ENCODE measurements at places on chromosomes 6 and 20.

- DNase-seq: no peak
Observed at GRCh38 chr20:14832630-14833029, 495.2 kb upstream of the FLRT3 start.

DNA sequence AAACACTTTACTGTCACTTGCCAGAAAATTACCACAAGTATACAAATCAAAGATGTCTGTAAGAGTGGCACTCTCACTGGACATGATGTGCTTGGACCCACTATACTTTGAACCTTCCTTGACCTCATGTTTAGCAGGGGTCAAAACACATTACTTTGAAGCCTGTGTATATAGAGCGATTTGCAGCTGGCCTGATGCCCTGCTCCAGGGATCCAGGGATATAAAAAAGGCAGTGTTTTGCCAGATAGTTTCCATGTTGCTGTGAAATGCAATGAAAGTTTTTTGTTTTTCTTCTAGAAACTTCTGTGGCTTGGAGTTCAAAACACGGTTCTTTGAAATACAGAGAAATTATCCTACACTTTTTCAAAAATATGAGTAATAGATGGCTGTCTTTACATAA, 165.7 kb downstream of the FOXC1 start:
- DNase-seq: no peak

- DNase-seq: no peak
Observed at GRCh38 chr6:145948878-145949613, 15.1 kb downstream of the SHPRH start.

- DNase-seq: no peak
Observed at GRCh38 chr6:33508935-33509926, 54.9 kb downstream of the ZBTB9 start.

DNA sequence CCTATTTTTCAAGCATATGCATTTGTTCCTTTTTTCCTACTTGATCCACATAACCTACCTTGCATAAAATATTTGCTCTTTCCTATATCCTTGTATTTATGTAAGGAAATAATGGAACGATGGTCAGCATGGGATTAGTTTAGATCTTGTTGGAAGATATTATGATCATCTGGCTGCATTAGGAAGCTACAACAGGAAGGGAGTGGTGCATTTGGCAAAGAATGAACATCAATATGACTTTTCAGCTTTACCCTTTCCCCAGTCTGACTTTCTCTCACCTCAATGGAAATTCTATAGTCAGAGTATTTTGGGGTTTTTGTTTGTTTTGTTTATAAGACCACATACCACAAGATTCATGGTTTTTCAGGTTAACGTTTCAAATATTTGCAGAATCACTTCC, 66.0 kb downstream of the HS3ST5 start:
- no peak for DNase-seq

- no peak for DNase-seq
Observed at GRCh38 chr20:3318226-3318884, 79.4 kb upstream of the SLC4A11 start.

- DNase-seq: no peak
Observed at GRCh38 chr6:138925806-138926205, 62.2 kb downstream of the REPS1 start.

GRCh38 chr6:135299256-135299655, 118.1 kb downstream of the MYB start:
- no peak for DNase-seq

DNA sequence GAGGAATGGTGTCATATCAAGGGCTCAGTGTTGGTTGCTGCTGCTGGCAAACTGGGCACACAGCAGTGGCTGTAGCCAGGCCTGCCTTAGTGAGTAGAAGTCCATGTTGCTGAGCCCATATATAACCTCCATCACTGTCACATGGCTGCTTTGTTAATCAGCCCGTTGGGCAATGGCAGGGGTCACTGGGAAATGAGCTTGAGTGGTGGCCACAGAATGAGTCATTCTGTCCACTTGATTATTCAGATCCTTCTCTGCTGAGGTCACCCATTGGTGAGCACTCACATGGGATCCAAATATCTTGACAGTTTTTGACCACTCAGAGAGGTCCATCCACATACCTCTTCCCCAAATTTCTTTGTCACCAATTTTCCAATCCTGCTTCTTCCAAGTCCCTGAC, 898.9 kb upstream of the EYS start:
- no peak for DNase-seq

GRCh38 chr6:26553635-26554446, 15.7 kb downstream of the HMGN4 start:
- no peak for DNase-seq

DNA sequence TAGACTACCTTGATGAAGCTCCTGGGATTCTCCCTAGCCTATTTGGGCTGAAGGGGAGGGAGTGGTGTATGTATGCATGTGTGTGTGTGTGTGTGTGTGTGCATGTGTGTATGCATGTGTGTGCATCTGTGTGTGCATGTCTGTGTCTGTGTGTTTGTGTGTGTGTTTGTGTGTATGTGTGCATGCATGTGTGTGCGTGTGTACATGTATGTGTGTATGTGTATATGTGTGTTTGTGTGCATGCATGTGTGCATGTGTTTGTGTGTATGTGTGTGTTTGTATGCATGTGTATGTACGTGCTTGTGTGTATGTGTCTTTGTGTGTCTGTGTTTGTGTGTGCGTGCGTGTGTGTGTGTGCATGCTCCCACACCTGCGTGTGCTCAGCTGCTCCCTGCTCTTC, 15.4 kb downstream of the FGD2 start:
- DNase-seq: no peak

DNA sequence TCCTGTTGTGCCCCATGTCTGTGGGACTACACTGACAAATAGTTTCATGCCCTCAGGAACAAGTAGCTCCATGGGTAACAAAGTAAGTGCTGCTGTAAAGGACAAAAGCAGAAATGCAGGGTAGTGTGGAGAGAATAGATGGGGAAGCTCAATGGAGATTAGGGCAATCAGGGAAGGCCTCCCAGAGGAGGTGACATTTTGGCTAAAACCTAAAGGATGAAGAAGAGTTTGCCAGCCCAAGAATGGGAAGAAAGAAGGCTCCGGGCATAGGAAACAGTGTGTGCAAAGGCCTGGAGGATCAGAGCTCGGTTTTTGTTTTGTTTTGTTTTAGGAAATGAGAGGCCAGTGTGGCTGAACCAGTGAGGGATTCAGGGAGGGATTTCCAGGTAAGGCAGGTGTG, 43.6 kb upstream of the FAM83D start:
- DNase-seq: no peak

DNA sequence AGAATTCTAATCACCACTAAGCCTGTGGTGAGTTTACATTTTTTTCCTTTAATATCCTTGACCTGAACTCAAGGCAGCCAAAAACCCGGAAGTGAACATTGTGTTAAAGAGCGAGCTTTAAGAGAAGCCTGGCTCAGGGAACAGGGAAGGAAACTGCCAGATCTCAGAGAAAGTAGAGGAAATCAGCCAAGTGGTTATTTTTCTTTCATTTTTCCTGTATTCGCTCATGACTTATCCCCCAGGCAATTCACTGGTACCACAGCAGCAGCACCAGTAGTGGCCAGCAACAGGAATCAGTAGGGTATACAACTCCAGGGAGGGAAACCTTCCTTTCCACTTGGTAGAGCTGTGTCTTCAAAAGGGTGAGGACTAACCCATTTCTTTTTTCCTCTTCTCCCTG, 89.6 kb upstream of the HMGCLL1 start:
- no peak for DNase-seq

DNA sequence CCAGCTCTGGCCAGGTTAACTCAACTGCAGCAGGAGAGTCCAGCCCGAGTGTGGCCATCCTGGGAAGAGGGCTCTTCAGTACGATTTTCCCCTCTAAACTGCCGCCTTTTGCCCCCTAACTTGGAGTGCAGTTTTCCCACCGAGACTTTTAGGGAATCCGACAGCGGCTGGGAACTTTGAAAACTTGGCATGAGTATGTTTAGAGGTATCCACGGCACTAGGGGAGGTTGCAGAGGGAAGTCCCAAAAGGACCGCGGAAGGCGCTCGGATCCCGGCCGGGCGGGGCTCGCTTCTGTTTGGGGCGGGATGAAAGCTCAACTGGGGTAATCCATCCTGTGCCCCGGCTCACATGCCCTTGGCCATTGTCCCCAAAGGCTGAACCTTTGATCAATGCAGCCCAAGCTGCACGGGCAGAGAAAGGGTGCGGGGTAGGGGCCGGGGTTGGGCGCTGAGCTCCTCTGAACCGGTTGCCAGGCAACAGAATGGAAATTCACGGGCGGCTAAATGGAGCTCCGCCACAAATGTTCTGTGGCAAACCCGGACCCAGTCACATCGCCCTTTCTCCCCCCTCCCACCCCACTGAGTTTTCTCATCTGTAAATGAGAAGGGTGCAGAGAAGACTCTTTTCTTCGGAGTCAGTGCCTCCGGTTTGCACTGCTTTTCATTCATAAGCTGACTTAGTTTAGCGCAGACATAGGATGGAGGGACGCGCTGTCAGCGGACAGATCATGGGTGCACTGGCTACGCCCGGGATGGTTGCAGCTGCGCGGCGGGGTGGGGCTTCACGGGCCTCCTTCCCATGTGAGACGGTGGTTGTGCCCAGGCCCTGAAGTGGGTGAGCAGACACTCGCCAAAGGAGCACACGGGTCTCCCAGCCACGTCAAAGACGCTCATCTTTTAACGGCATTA, 2.3 kb downstream of the BMP6 start:
- peak; percentile 49 for DNase-seq

- DNase-seq: no peak
Observed at GRCh38 chr6:422433-423054, 31.0 kb downstream of the IRF4 start.

Measured in iPS-NIHi11 (cell line).